CD4-positive, alpha-beta T cell (primary cell): ENCODE measurements at places on chromosomes 12 and 14.

DNA sequence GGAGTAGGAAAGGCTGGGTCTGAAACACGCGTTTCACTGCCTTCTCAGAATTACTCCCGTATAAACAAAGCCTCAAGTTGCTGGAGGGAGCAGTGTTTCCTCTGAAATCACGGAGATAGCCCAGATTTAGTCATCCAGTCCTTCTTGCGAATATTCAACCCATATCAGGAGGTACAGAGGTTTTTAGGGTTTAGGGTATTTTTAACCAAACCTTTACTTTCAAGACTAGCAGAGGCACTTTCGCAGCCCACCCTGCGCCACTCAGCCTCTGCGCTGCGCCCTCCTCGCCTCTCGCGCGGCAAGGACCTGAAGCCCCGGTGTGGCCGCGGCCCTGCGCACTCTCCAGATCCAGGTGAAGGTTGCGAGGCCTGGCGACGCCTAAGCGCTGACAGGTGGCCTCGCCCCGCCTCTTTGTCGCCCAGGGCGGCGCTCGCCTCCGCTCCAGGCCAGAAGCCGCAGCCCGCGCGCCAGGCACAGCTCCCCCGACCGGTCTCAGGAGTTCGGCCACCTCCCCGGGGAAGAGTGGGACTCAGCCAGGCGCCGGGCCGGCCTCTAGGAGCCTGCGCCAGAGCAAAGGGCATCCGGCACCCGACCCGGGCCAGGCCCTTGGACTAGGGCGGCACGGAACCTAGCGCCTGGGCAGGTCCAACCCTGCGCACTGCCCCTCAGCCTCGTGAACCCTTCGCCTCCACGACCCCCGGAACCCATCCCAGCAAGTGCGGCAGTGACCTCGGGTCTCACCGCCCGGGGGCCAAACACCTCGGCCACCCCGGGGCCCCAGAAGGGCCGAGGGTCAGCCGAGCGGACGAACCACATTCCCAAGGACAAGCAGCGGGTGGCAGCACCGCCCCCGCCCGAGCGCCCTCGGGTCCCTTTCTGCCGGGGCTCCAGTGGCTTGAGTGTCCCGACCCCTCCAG, 1.8 kb upstream of the SAMD4A start:
- peak; percentile 71 for DNase-seq

DNA sequence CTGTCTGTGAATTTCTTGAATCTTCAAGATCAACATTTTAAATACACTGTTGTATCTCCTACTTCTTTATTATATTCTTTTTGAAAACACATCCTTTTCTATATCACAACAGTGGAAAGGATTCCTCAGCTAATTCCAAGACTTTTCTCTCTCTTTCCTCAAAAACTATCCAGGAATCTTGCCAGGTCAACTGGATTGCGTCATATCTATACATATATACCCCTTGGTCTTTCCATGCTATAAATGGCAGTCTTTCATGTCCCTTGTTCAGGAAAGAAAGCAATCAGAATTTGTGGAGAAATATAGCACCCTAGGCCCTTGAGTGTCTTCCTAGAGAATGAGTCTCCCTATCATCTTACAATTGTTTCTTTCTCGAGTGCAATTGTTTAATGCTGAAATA, 149.0 kb downstream of the KCNA5 start:
- no peak for DNase-seq

- no peak for DNase-seq
Measured at GRCh38 chr14:103298620-103299019, 35.4 kb upstream of the EIF5 start.

DNA sequence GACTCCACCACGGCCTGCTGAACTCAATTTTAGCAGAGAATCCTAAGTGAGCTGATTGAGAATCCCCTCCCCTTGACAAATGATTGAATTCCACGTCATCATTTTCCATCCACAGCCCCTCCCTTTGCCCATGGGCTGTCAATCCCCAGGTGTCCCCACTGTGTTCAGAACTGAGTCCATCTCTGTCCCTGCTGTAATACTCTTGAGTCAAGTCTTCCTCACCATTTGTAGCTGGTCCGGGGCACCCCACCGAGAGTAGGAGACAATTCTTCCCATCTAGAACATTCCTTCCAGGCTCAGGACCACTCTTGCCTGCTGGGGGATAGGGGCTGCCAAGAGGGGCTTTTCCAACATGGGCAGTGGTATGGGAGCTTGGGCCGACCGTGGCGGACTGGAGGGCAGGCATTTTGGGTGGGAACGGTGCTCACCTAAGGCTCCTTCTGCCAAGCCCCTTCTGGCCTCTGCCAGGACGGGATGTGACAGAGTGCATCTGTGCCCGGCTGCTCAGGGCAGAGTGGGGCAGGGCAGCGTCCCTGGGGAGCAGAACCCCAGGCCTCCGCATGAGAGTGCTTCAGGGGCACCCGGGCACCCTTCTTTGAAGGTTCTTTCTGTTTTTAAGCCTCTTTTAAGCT, 218.1 kb upstream of the RTL1 start:
- no peak for DNase-seq

DNA sequence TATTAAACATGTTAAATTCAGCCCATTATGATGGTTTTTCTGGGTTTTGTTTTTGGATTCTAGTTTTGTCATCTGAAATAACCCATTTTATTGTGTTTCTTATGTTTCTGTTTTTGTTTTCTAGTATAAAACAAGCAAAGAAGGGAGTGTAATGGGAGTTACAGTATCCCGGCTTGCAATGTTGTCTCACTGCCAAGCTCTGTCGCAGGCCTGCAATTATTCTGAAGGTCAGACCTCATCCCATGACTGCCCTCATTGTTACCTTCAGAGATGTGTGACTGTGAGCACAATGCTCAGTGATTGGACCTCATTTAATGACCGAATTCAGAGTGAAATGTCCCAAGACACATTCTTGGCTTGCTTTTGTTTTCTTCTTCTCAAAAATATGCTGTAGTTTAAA, 73.0 kb upstream of the ATF1 start:
- DNase-seq = no peak

- no peak for DNase-seq
Measured at GRCh38 chr12:124529565-124530276, 37.7 kb downstream of the NCOR2 start.

- no peak for DNase-seq
Measured at GRCh38 chr12:95796225-95796981, 5.8 kb upstream of the NTN4 start.

GRCh38 chr12:57518920-57519795, 1.2 kb downstream of the DDIT3 start:
- no peak for DNase-seq

- DNase-seq = no peak
Measured at GRCh38 chr12:6223545-6223944, 23.3 kb downstream of the CD9 start.

- peak; percentile 39 for DNase-seq
Measured at GRCh38 chr12:100554608-100555077, 18.8 kb upstream of the GAS2L3 start.

DNA sequence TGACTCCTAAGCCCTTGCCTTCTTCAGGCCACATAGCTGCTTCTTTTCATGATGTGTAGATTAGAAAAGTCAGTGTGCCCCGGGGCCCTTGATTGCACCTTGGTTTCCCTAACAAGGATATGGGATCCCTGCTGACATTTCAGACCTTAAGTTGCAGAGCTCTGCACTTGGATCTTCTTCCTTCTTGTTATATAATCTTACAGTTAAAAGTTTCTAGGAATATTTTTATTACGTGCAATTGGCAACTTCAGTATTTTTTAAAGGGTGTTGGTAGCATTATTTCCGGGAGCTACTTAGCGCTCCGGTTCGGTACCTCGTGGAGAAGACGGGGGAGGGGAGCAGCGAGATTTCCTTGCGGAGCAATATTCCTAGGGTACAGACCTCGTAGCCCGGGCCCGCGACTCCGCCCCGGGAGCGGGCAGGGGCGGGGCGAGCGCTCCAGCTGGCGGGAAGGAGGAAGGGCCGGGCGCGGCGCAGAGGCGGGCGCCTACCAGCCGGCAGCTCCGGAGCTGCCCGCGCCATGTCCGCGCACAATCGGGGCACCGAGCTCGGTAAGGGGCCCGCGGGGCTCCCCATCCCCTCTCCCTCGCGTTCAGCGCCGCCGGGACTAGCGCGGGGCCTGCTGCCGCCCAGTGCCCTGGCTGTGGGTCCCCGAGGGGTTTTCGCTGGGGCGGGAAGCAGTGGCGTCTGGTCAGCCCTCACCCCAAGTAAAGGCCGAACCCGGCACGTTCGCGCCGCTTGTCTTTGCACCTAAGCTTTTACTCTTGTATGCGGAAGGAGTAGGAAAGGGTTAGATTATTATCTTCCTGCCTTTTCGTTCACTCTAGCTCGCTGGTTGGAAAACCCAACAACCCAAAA, at the start of gene DERA:
Gene DERA (plus strand): TSS at position 469 of the 858 bp plus-strand sequence. CDS start 52 bp downstream, at position 521.
- DNase-seq = peak; percentile 40

GRCh38 chr12:59383079-59383822, 212.6 kb upstream of the SLC16A7 start:
- no peak for DNase-seq

DNA sequence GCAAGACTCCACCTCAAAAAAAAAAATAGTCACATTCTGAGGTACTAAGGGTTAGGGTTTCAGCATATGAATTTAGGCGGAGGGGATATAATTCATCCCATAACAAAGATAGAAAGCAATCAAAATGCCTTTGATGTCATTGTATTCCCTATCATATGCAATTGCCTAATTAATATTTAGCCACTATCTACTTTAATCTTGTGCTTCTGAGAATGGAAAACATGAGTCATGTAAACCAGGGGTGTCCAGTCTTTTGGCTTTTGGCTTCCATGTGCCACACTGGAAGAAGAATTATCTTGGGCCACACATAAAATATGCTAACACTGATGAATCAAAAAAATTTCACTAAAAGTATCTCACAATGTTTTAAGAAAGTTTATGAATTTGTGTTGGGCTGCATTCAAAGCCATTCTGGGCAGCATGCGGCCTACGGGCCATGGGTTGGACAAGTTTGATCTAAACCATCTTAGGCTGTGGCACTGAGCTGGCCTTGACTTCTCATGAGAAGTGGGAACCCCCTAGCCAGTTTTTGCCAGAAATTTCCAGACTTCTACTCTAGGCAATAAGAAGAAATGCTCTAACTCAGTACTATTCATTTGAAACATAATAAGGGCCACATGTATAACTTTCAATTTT, 219.8 kb downstream of the PTPRO start:
- DNase-seq = no peak

DNA sequence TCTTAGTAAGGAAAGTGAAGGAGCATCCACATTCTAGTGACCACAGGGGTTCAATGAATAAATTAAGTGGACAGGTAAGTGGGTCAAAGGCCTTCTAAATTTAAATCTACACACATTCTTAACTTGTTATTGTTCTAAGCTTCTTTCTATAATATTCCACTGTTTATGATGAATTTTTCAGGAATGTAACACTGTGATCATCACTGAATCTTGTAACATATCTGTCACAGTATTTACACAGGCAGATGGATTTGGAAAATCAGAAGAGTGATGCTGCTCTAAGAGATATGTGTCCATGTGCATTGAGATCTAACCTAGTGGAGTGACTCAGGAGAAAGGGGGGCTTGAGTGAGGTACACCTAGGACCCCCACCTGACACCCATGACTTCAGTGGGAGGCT, 115.4 kb upstream of the OVCH1 start:
- no peak for DNase-seq

DNA sequence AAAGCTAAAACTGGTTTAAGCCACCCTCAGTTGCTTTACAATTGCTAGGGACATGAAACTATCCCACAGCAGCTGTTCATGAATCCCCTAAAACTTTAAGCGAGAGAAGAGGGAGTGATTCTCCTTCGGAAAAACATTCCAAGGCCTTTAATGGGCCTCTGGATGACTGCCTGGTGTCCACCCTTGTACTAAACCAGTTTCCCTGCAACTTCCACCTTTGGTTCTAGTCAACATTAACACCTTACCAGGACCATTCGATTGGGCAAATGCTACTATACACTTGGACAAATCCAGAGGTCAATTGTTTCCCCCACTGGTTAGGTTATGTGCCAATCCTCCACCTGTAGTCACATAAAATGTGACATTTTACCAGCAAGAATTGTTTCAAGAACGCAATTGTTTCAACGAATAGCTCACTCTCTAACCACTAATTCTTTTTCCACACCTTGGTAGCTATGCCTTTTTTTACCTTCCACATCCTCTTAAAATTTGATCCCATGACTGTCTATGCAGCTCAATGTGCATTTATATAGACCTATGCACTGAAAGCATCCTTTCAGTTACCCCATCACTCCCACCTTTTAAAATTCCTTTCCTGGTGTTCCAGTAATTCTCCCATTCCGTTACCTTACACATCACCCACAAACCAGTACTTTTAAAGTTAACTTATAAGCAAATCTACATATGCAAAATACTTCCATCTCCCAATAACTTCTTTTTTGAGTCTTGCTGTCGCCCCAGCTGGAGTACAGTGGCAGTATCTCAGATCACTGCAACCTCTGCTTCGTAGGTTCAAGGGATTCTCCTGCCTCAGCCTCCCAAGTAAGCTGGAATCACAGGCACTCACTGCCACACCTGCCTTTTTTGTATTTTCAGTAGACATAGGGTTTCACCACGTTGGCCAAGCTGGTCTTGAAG, 3.6 kb downstream of the UBC start:
- no peak for DNase-seq

- DNase-seq = no peak
Measured at GRCh38 chr14:44941591-44941990, 20.2 kb downstream of the KLHL28 start.

GRCh38 chr12:14905269-14906004, 19.8 kb upstream of the MGP start:
- DNase-seq = no peak

- DNase-seq = no peak
Measured at GRCh38 chr14:100281286-100282082, 24.8 kb downstream of the SLC25A29 start.

GRCh38 chr12:29781705-29782266, 2.0 kb downstream of the TMTC1 start:
- DNase-seq = no peak

DNA sequence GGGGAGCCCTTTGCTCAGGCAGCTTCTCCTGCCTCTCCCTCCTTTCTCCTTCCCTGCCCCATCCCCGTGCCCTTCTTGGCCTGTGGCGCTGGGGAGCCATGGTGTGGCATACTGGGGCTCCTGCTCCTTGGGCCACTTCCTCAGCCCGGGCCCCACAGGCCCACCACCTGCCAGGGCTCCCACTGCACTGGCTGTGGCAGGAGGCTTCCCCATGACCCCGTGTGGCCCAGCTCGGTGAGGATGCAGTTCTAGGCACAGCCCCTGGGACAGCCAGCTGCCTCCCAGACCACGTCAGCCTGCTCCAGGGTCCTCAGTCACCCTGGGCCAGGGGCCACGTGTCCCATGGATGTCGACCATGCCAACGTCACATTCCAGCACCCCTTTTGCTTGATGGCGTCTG, 13.0 kb upstream of the AMN start:
- no peak for DNase-seq

- peak; percentile 50 for DNase-seq
Measured at GRCh38 chr12:26126340-26127284, 1.8 kb upstream of the BHLHE41 start.

GRCh38 chr14:37712976-37713431, 117.6 kb downstream of the TTC6 start:
- DNase-seq = no peak

DNA sequence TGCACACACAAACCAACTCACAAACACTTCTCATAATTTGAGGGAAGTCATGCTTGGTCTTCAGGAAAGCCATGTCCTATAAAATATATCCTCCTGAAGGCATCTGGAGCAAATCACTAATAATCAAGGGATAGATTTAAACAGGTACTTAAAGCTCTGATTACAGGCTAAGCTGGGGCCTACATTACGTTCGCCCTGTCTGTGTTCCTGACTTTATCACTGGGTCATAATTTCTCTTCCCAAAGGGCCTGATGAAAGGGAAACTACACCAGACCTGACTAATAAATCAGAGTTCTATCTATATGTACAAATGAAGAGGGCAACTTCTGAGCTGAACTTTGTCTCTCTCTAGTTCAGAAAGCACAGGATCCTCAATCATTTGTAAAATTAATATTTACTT, 43.9 kb upstream of the RASSF8 start:
- no peak for DNase-seq

- DNase-seq = no peak
Measured at GRCh38 chr12:29145372-29146170, 3.5 kb upstream of the FAR2 start.
